ENCODE measurements at places on chromosomes 1 and 21.

DNA sequence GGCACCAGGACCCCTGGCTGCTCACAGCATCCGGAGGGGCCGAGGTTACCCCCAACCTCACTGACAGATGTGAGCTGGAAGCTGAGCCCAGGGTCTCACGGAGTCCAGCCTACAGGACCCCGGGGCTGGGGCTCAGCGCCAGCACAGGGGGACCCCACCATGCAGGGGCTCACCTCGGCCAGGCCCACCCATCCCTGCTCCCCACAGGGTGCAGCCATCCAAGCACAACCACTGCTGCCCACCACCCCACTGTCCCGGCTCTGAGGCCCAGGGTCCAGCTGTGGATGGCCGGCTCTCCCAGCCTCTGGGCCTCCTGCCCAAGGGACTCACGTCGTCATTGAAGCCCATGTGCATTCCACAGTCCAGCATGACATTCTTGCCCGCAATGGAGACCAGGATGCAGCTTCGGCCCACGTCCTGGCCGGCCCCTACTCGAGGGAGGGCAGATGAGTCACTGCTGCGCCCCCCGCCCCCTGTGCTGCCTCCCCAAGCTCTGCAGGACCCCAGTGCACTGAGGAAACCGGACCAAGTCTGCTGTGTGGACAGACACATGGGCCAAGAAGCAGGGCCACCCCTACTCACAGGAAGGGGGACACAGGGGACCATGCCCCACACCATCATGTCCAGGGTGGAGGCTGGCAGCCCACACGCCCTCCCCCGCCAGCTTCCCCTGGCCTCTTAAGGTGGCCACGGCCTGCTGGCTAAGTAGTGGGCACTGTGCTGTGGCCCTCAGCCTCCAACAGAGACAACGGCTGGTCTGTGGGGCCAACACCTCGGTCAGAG is 3.6 kb downstream of the INTS11 start:
- DNase-seq, result no peak

- peak; percentile 38 for DNase-seq
Measured at GRCh38 chr1:155127105-155127966, at the start of gene EFNA1. EFNA1 (plus strand) TSS chr1:155127876; CDS start chr1:155127978, 102 bp downstream.

DNA sequence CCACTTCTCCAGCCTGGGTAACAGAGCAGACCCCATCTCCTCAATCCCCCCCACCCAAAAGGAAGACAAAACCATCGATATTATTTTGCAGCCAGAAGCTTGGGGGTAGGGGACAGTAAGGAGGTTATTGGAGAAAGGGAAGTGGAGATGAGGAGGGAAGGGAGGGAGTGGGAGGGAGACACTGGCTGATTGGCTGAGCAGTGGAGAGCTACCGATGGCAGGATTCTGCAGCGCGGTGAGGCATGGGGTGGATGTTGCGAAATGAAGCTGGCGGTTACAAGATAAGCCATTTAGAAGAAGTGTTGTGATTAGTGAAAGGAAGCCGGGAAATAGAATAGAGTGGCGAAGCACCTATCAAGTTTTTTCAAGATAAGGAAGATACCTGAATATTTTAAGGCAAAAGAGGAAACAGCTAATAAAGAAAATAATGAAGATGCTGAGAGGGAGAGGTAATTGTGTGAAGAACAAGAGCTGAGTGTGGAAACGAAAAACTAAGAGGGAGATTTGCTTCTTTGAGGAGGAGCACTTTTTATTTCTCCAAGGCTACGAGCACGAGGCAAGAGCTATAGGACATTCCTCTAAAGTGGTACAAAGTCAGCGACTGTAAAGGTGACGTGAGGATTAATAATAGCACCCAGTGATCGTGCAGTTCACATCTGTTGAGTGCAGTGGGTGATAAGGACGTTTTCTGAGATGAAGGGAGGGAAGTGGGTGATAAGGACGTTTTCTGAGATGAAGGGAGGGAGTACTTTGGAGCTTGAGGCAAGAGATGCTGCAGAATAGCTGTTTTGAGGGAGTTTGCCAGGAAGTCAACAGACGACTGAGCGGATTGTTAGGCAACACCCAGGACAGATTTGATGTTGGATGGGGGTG is 103.2 kb upstream of the KIF26B start:
- no peak for DNase-seq

- no peak for DNase-seq
Measured at GRCh38 chr1:147246910-147247655, 4.6 kb downstream of the CHD1L start.

DNA sequence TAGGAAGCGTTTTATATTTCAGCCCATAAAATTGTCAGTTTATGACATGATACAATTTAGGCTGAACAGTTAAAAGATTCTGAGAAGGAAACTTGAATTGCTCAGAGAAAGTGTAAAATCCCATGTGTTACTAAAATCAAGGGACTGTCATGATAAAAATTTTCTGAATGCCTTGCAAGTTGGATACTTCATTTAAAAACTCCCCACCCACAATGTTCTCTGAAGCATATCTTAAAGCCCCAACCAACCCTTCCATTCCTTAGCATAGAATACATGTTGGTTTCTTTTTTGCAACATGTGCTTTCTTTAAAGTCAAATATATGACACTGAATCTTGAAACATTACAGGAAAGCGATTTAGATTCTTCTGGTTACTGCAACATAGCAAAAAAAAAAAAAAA is 97.4 kb downstream of the MRPL39 start:
- no peak for DNase-seq

DNA sequence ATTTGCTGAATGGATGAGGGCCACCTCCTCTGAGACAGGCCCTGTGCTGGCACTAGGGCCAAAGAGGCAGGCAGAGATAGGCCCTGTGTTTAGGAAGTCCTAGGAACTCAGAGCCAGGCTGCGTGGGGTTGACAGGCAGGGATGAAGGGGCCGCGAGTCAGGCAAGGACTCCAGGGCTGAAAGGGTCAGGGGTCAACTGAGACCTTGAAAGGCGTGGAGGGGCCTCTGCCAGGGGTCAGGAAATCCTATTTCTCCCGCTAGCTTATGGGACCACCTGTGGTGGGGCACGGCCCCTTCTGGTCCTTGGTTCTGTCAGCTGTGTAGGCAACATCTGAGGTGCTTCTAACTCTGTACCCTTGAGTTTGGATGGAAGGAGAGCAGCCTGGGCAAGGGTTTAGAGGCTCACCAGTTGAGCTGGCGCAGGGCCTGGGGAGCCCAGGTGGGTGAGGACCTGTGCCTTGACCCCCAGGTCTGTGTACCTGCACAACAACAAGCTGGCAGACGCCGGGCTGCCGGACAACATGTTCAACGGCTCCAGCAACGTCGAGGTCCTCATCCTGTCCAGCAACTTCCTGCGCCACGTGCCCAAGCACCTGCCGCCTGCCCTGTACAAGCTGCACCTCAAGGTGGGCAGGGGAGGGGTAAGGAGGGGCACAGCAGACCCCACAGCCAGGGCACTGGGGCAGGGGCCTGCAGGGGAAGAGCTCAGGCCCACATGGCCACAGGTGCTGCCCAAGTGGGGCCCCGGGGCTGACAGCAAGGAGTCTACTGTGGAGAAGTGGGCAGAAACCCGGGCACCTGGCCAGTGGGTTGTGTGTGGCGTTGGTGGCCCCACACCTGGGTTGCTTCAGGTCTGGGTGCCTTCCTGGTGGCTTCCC is 14.9 kb downstream of the PODN start:
- no peak for DNase-seq

GRCh38 chr1:241608379-241609033 is 31.7 kb downstream of the CHML start:
- DNase-seq, result no peak

DNA sequence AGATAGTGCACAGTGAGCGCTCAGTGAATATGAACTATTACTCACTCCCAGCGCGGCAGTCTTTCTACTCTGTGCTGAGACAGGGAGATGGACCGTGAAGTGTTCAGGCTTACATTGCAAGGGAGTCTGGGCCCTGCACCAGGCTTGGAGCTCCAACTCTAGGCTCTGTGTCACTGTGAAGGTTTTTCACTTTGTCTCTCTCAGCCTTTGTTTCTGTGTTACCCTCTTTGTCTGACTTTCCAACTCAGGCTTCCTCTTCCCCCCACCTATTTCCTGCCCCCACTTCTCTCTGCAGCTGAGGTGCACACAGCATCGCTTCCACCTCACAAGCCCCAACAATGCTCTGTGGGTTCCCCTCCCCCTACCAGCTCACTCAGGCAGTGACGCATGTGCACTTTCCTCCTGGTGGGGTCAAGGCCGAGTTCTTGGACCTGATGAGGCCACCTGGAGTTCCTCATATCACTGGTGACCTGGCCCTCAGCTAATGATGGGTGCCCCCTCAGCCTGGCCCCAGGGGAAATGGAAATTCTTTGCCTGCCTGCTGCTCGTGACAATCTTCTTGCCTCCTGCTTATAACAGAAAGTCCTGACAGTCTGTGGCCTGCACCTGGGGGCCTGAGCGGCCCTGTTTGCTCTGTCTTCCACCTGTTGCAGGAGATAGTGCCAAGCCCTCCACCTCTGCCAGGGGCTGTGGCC is 1.1 kb upstream of the LCK start:
- peak; percentile 76 for DNase-seq
